ENCODE measurements at places on chromosomes 2 and 18.

DNA sequence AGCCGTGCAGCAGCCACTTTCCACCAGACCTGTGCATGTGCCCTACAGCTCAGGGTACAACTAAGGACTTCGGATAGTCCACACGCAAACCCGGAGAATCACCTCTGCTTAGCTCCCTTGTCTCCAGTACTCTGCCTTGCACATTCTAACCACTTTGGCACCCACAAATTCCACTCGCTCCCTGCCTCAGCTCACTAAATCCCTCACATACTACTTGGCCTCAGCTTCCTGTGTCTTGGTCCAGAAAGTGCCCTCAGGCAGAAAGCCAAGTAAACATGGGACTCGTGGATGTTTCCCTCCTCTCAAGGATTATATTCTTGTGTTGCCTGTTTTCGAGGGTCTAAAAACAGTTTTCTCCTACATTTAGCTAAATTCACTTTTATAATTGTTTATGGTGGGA is 157.8 kb upstream of the DAPL1 start:
- DNase-seq, result no peak

DNA sequence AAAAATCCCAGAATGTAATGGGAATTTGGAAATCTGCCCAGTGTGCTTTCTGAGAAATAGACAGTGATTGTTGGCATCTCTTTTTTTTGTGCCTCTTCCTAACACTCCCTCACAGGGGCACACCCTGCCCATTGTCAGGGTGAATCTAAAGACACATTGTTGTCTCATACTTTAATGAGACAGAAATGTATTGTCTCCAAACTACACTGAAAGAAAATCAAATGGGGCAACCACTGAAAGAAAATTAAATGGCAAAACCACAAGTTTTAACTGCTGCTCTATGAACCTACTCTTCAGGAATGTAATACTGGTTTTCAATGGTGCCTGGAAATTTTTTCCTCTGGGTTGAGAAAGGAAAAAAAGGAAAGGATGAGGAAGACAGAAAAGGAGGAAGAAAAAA is 43.2 kb upstream of the GLS start:
- DNase-seq, result no peak

- DNase-seq, result no peak
Measured at GRCh38 chr2:179932786-179933185, 71.4 kb upstream of the ZNF385B start.

- DNase-seq, result no peak
Measured at GRCh38 chr2:80454628-80455027, 150.1 kb upstream of the LRRTM1 start.

DNA sequence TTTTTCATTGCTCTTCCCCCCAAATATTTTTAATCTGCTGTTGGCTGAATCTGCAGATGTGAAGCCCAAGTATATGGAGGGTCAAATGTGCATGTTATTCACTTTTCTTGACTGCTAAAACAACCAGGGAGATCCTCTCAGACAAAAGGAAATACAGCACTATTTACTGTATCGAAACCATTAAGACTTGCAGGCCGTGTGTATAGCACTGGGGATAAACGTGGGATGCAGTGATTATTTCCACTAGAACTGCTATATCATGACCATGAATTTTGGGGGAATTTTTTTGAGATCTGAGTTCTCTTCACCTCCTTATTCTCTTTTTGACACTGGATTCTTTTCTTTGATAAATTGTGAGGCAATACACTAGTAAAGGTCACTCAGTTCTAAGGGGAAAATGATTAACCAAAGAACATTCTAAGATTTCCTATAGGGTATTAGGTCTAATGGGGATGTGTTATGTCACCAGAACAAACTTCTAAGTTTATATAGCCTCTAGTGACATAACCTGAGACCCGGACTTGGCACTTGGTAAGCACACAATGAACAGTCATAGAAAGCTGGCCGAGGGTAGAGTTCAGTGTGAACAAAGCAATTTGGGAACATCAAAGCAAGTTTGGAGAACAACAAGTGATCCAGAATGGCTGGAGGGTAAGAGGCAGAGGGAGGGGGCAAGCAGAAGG is 14.9 kb upstream of the UGT1A1 start:
- no peak for DNase-seq

GRCh38 chr2:212659441-212659840 is 120.8 kb upstream of the ERBB4 start:
- DNase-seq, result no peak

DNA sequence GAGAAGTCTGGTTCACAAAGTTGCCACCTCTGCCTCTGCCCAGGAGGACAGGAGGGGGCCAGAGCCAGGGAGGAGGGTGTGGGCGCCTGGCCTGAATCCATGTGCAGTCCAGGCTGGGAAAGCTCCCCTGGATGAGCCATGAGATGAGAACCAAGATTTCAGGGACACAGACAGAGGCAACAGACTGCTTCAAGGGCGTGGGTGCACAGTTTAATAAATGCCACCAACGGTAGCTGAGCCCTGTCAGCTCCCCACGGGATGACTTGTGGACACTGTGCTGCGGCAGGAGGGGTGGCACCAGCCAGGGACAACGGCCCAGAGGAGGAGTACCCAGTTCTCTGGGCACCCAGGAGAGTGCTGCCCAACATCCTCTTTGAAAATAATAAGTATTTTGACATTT is 15.2 kb downstream of the CAPG start:
- DNase-seq, result no peak
